ENCODE measurements at places on chromosomes 13 and 19. TPM values are rescaled to one million over a fixed set of nuclear protein-coding genes. Genes with fewer than 3 reads are reported as not detected.

- no peak overlapping the region for H3K4me3 ChIP-seq
- H3K27ac ChIP-seq: no peak overlapping the region
- no peaks in the 10 kb centered on the region for H3K36me3 ChIP-seq
- H3K4me1 ChIP-seq: no peaks in the 10 kb centered on the region
Measured at GRCh38 chr13:34931572-34931971, 10.5 kb upstream of the NBEA start.

- DNase-seq: no peak
- no peaks in the 10 kb centered on the region for H3K27me3 ChIP-seq
- H3K36me3 ChIP-seq: peaks cover 6% of the 10 kb centered on the region
- no peak overlapping the region for H3K27ac ChIP-seq
- no peaks in the 10 kb centered on the region for H3K4me1 ChIP-seq
- H3K4me3 ChIP-seq: no peak overlapping the region
Measured at GRCh38 chr13:26412936-26413716, 144.4 kb upstream of the WASF3 start.

GRCh38 chr13:85194482-85194881 lies 604.7 kb downstream of the SLITRK6 start:
- DNase-seq: no peak
- H3K27me3 ChIP-seq: no peaks in the 10 kb centered on the region
- H3K4me3 ChIP-seq: no peak overlapping the region
- no peaks in the 10 kb centered on the region for H3K36me3 ChIP-seq
- no peaks in the 10 kb centered on the region for H3K4me1 ChIP-seq

GRCh38 chr19:7917267-7918061 lies 2.7 kb upstream of the SNAPC2 start:
- no peak overlapping the region for H3K27ac ChIP-seq
- H3K27me3 ChIP-seq: no peaks in the 10 kb centered on the region
- no peak for DNase-seq
- H3K36me3 ChIP-seq: no peaks in the 10 kb centered on the region

- DNase-seq: no peak
- no peak overlapping the region for H3K4me3 ChIP-seq
- H3K4me1 ChIP-seq: no peaks in the 10 kb centered on the region
- H3K27me3 ChIP-seq: no peaks in the 10 kb centered on the region
Measured at GRCh38 chr13:43129066-43129465, 105.7 kb downstream of the DNAJC15 start.

- no peaks in the 10 kb centered on the region for H3K4me1 ChIP-seq
- no peak overlapping the region for H3K27ac ChIP-seq
- DNase-seq: no peak
- H3K27me3 ChIP-seq: no peaks in the 10 kb centered on the region
- H3K4me3 ChIP-seq: no peak overlapping the region
- no peaks in the 10 kb centered on the region for H3K36me3 ChIP-seq
Measured at GRCh38 chr13:95160112-95160906, 140.9 kb downstream of the ABCC4 start.

- H3K27ac ChIP-seq: no peak overlapping the region
- H3K4me1 ChIP-seq: no peaks in the 10 kb centered on the region
Measured at GRCh38 chr19:45952686-45953505, 20.8 kb downstream of the NOVA2 start.

DNA sequence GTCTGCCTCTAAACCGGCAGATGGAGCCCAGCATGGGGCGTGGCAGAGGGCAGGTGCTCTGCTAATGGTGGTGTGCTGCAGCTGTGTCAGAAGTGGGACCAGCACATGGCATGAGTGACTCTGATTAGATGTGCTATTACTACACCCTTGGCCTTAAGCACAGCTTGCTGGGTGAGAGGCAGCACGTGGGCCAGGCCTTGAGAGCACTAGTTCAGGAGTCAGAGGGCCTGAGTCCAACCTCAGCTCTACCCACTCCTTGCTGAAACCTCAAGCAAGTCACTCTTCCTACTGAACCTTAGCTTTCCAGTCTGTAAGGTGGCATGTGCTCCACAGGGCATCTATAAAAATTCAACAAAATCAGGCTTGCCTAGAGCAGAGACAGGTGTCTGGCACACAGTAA lies 22.7 kb downstream of the AKT2 start:
- H3K27ac ChIP-seq: no peak overlapping the region
- DNase-seq: no peak
- H3K4me1 ChIP-seq: no peaks in the 10 kb centered on the region
- H3K27me3 ChIP-seq: no peaks in the 10 kb centered on the region
- no peak overlapping the region for H3K4me3 ChIP-seq

The ZNF283 gene
- total RNA-seq: 9.8 TPM

The OR10H1 gene
- not detected for total RNA-seq

GRCh38 chr13:101425623-101426022 lies 9.3 kb upstream of the NALCN start:
- DNase-seq: no peak
- no peaks in the 10 kb centered on the region for H3K36me3 ChIP-seq
- H3K4me1 ChIP-seq: no peaks in the 10 kb centered on the region
- no peak overlapping the region for H3K27ac ChIP-seq

GRCh38 chr19:1370579-1371361 lies 12.9 kb upstream of the NDUFS7 start:
- peaks cover 90% of the 10 kb centered on the region for H3K36me3 ChIP-seq
- no peak overlapping the region for H3K27ac ChIP-seq
- no peaks in the 10 kb centered on the region for H3K27me3 ChIP-seq

The GNA15 gene
- 5.2 TPM for total RNA-seq

- no peaks in the 10 kb centered on the region for H3K36me3 ChIP-seq
- no peak for DNase-seq
- H3K27ac ChIP-seq: no peak overlapping the region
- no peak overlapping the region for H3K4me3 ChIP-seq
- no peaks in the 10 kb centered on the region for H3K27me3 ChIP-seq
- peaks cover 46% of the 10 kb centered on the region for H3K4me1 ChIP-seq
Measured at GRCh38 chr19:16385296-16385695, 60.7 kb downstream of the KLF2 start.

DNA sequence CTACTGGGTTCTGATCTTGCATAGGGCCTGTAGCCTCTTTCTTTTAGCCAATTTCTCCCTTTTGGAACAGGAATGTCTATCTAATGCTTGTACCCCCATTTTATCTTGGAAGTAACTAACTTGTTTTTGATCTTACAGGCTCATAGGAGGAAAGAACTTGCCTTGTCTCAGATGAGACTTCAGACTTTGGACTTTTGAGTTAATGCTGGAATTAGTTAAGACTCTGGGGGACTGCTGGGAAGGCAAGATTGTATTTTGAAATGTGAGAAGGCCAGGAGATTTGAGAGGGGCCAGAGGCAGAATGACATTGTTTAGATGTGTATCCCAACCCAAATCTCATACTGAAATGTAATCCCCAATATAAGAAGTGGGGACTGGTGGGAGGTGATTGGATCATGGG lies 2.5 kb upstream of the ZNF546 start:
- no peaks in the 10 kb centered on the region for H3K4me1 ChIP-seq
- no peaks in the 10 kb centered on the region for H3K36me3 ChIP-seq
- no peak overlapping the region for H3K27ac ChIP-seq
- H3K27me3 ChIP-seq: no peaks in the 10 kb centered on the region
- DNase-seq: no peak

The UBE2L5 gene
- total RNA-seq: not detected

The LPAR2 gene
- total RNA-seq: 3.0 TPM

GRCh38 chr13:59706101-59706976 lies 457.4 kb downstream of the DIAPH3 start:
- no peaks in the 10 kb centered on the region for H3K36me3 ChIP-seq
- no peaks in the 10 kb centered on the region for H3K27me3 ChIP-seq
- H3K4me3 ChIP-seq: no peak overlapping the region
- no peak for DNase-seq
- H3K27ac ChIP-seq: no peak overlapping the region
- no peaks in the 10 kb centered on the region for H3K4me1 ChIP-seq

DNA sequence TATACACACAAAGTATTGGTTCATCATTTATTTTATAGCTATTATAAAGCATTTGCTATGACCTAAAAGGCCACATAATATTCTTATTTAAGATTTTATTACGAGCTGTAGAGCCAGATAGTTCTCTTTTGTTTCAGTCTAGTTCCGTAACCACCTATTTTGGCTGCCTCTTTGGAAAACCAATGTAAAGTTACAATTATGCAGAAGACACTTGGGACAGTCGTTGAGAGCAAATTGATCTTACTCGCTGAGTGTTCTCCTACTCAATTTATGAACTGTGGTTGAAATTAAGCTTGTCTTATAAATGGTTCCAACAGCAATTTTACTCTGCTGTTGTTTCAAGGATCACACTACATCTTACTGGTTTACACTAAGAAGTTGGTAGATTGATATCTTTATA lies 122.3 kb downstream of the SLC7A1 start:
- H3K27me3 ChIP-seq: no peaks in the 10 kb centered on the region
- no peak for DNase-seq
- no peaks in the 10 kb centered on the region for H3K4me1 ChIP-seq
- H3K4me3 ChIP-seq: no peak overlapping the region
- no peaks in the 10 kb centered on the region for H3K36me3 ChIP-seq

- DNase-seq: no peak
- H3K27me3 ChIP-seq: no peaks in the 10 kb centered on the region
- H3K4me1 ChIP-seq: peaks cover 34% of the 10 kb centered on the region
- no peaks in the 10 kb centered on the region for H3K36me3 ChIP-seq
Measured at GRCh38 chr19:30593356-30593755, 221.2 kb downstream of the ZNF536 start.

DNA sequence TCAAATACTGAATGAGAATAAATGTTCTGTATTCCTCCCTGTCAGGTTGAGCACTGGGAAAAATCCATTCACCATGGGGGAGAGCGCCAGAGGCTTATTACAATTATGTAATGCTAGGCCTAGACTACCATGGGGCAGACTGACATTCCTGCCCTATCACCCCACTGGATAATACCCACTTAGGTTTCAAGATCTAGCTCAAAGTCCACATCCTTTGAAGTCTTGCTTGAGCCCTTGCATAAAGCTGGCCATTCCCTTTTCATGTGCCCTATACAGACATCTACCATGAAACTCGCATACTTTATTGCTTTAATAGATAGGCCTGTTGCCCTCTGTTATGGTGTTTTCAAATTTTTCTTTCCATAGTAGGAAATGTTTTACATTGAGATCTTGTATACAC lies 149.3 kb downstream of the RGCC start:
- no peak for DNase-seq
- H3K4me1 ChIP-seq: peaks cover 6% of the 10 kb centered on the region
- no peaks in the 10 kb centered on the region for H3K27me3 ChIP-seq
- peaks cover 4% of the 10 kb centered on the region for H3K36me3 ChIP-seq
- H3K27ac ChIP-seq: no peak overlapping the region
- no peak overlapping the region for H3K4me3 ChIP-seq

All from tibial nerve (tissue), 4 donors.